ENCODE measurements at places on chromosomes 2 and 18.
A peak's percentile ranks its signal among the peaks of the same experiment; 100 is the strongest.

DNA sequence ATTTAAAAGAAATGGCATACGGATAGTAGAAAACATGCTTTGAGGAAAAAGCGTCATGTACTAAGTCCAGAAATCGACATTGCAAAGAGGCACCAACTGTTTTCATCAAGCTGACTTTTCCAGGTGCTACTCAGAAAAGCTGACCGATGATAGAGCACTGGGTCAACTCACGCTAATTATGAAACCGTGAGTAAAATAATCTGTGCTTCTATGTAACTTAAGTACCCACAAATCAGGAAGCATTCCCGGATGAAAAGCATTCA is 353 bp upstream of the NUP35 start:
- no peak for DNase-seq

- DNase-seq: no peak
These were observed 16.8 kb upstream of the KLHL30 start for GRCh38 chr2:238121511-238122286.

GRCh38 chr2:232545511-232546375 is 4.6 kb downstream of the TIGD1 start:
- peak; percentile 4 for DNase-seq

GRCh38 chr18:31626409-31626808 is 34.7 kb downstream of the TTR start:
- no peak for DNase-seq

DNA sequence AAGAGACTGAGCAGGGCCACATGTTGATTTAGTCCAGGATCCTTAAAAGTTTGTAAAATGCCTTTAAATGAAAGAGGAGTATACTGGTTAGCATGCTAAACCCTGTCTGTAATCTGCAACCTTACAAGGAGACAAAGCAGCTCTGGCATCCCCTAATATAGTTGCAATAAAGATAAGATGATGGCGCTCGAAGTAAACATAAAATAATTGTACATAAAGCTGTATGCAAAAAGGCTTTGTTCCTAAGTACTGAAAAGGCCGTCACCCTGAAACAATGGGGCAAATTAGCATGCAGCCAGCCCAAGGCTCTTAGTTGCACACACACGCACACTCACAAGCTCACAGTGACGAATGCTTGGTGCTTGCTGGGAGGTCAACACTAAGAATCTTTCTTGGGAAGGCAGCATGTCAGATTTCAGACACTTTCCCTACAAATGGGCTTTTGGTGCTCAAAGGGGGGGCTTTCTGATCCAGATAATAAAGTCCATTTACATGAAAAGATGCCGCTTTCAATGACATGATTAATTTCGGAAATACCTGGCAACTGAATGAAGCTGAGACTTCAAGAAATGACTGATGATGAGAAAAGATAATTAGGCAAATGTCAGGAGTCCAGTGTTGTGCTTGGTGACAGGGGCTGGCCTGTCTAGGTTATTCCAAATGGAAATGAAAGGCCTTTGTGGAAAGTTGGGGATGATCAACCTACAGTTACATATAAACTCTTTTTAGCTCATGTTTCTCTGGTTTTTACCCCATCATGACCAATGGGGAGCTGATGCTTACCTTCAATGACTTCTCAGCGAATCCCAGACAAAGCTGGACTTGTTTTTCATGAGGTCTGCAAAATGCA is 370.3 kb downstream of the MEIS1 start:
- DNase-seq: no peak

Data from activated CD4-positive, alpha-beta memory T cell treated with anti-CD3 and anti-CD28 coated beads for 36 hours (primary cell).